Central memory CD4-positive, alpha-beta T cell (primary cell): ENCODE measurements at places on chromosomes 12 and 14.

GRCh38 chr12:46509135-46509534 is 136.6 kb upstream of the SLC38A2 start:
- DNase-seq = no peak

DNA sequence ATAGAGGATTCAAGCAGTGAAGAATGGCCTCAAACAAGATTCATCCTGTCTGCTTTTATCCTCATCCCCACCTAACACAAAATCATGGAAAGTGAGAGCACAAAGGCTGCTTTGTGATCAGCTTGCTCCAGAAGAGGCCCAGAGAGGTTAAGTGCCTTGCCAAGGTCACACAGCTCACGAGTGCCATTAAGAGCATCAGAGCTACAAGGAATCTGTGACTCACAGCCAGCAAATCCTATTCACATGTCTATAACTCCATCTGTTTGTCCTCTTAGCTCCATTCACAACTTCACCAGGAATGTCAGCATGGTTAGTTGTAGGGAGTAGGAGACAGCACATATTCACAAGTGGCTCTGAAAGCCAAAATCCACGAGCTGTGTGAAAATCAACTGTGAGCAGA is 79.8 kb downstream of the TTC9 start:
- DNase-seq = no peak

- DNase-seq = no peak
Observed at GRCh38 chr12:105219261-105220028, 16.5 kb downstream of the APPL2 start.

DNA sequence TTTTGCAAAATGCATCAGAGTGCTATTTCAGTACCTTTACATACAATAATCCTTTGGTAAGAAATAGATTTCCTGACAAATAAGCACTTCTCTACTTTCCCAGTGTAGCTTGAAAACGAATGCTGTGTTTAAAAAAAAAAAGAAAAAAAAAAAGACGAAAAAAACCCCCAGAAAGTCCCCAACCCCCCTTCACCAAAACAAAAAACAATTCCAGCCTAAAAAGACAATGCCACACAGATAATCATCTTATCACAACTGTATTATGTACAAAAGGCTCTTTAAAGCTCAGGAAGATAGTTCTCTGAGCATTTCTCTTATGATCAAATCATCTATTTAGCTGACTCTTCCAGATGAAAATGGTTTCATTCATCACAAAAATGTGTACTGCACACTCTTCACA is 1.6 kb downstream of the FERMT2 start:
- DNase-seq = no peak

DNA sequence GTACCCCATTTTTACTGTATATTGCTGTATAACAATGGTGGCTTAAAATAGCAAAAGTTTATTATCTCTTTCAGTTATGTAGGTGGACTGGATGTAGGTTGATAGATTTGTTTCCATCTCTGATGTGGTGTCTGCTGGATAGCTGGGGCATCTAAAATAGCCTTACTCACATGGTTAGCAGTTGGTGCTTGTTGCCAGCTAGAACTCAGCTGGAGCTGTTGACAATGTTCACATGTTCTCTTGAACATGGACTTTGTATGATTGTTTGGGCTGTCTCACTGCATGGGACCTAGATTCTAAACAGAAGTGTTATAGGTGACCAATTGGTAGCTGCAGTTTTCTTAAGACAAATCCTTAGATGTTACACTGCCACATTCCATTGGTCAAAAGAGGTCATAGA is 126.9 kb downstream of the GPHN start:
- DNase-seq = no peak

DNA sequence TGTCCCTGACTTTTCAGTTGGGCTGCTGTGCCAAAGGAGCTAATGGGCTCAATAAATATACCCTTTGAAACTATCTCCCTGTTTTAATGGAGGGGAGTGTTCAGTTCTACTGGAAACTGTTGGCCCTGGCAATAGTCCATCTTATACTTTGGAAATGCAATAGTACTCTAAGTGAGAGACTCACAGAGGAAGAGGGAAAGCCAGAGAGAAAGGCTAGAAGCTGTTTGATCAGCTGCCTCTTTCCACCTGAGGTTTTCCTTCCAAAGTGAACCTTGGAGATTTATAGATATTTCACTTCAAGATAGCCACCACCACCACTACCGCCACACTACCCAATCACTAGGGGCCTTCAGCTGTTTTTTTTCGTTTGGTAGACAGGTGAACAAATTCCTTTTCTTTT is 93.6 kb upstream of the CCDC91 start:
- no peak for DNase-seq

GRCh38 chr12:131250028-131250950 is 296.6 kb downstream of the ADGRD1 start:
- DNase-seq = no peak

- no peak for DNase-seq
Observed at GRCh38 chr12:57896434-57897201, 44.7 kb upstream of the ATP23 start.

GRCh38 chr14:23335623-23336022 is 14.4 kb downstream of the PABPN1 start:
- DNase-seq = no peak

DNA sequence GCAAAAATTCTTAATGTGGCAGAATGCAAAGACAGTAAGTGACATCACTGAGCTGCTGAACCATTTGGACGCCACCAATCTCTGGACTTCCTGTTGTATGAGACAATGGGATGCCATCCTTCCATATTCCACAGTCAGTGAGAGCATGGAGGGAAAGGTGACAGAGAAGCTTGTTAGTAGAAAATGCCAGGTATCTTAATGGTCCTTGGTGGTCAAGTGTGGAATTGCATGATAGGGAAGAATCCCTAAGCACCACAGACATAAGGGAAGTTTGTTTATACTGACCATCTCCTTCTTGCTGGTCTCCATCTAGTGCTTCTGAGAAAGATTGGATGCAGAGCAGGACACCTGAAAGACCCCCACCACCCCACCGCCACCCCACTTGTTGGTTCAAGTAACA is 1410.0 kb upstream of the TMEM132C start:
- no peak for DNase-seq

GRCh38 chr12:49923880-49924556 is 20.3 kb upstream of the FAIM2 start:
- DNase-seq = no peak

- no peak for DNase-seq
Observed at GRCh38 chr12:27331927-27332324, 710 bp upstream of the BMAL2 start.

GRCh38 chr12:52207895-52208294 is 16.1 kb upstream of the KRT80 start:
- no peak for DNase-seq

DNA sequence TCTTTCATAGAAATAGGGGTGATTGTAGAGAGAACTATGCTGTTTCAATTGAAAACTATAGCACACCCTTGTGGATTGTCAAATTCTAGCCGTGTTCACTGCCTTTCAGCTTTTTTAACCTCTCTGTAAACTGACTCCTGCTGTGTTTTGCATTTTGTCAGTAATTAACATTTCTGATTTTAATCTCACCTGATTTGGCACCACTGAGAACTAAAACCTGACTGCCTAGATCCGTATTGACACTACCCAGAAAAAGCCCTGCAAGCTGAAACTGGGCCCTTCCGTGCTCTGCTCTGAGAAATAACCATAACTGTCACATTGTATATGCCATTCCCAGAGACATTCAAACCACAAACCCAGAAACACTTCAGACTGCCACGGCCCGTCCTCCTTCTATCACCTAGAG is 26.6 kb upstream of the ETV6 start:
- DNase-seq = no peak

DNA sequence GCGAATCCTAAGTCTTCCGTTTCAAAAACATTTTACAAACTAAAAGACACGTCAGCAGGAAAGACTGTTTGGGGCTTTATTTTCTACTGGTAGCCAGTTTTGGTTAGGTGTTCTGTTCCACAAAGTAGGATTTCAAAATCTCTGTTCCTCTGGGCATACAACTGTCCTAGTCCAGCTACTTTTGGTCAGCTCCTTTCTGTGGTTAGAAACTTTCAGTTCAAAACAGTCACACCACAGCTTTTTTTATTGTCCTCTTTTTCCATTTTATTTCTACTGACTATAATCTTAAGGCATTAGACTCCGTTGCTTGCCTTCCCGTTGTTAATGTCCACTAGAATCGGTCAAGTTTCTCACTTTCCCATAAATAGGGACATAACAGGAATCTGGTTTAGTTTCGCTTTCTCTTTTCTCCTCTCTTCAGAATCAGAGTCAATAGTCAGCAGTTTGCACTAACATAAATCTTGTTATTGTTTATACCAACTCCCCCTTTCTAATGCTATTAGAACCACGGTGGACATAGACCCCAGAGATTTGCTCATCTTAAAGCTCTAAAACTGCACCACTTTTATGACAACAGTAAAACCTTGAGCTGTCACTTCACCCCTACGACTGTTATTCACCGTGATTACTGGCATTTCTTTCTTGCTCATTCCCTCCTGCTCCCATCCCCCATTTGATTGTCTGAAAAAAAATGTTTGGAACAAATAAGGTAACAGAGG is 41.5 kb upstream of the NPAS3 start:
- no peak for DNase-seq

- DNase-seq = no peak
Observed at GRCh38 chr12:53696655-53697331, 20.9 kb upstream of the ATP5MC2 start.

GRCh38 chr12:30652034-30652696 is 43.5 kb downstream of the IPO8 start:
- no peak for DNase-seq

GRCh38 chr12:81146228-81147225 is 68.6 kb downstream of the ACSS3 start:
- DNase-seq = no peak

GRCh38 chr14:75049136-75049535 is 2.1 kb downstream of the MLH3 start:
- DNase-seq = no peak

GRCh38 chr12:124842800-124843510 is 20.7 kb downstream of the SCARB1 start:
- no peak for DNase-seq

DNA sequence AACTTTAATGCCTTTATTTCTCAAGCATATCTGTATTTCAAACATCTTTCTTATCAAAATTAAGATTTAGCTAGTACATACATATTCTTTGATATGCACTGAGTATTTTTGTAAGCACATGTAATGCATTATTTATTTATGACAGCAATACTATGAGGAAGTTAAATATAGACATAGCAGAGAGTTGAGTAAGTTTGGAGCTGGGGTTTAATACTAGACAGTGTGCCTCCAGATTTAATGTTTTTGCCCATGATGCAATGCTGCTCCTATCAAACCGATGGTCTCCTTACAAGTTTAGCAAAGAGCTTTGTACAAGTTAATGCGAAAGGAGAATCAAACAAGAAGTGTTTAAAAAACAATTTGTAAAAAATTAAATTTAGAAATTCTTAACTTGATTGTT is 826.6 kb upstream of the MGAT4C start:
- DNase-seq = no peak

DNA sequence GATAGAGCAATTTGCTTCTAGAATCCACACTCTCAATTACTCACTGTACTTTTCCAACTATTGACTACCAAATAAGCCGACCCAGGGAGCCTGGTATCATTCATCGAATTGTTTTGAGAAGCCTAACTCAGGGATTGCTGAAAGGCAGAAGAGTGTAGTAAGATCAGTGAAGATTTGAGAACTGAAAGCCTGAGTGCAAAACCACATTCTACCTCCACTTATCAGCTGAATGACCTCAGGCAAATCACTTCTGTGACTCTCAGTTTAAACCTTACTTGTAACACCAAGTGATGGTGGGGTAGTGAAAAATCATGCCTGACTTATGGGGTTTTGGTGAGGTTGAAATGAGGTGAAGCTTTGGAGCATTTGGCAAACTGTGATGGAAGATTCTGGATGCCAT is 126.1 kb upstream of the MAX start:
- no peak for DNase-seq

- DNase-seq = no peak
Observed at GRCh38 chr12:113465808-113466453, 5.7 kb downstream of the LHX5 start.

DNA sequence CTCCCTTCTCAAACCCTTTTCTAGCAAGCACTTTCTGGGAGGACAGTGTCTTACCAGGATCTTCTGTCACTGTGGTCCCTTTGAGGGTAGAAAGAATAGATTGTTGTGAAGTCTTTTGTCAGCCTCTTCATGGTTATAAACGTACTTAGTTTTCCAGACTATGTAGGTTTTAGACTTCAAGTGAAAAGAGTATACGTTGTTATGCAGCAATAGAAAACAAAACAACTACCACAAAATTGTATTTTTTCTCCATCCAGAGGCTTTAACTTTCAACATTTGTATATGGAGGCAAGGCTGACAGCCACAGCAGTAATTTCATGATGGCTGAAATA is 23.7 kb downstream of the PRKCH start:
- DNase-seq = no peak

DNA sequence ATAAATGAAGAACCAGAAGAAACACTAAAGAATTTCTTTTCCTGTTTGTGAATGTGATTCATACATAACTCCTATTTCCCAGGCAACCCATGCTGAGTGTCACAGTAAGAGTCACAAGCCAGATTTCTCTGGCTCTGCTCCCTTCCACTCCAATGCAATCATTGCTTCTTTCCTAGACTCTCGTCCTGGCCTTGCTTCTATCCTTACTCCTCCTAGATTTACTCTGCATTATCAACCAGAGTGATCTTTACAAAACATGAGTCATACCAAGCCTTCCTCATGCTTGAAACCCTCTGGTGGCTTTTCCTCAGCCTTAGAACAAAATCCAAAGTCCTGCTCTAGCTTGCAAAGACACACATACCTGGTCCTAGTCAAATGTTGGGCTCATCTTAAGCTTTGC is 13.3 kb downstream of the IL22 start:
- DNase-seq = no peak

- no peak for DNase-seq
Observed at GRCh38 chr14:74570696-74571095, 41.3 kb downstream of the LTBP2 start.

- DNase-seq = no peak
Observed at GRCh38 chr12:111072299-111072698, 151.9 kb upstream of the MYL2 start.

GRCh38 chr12:124898200-124898922 is 16.1 kb downstream of the UBC start:
- DNase-seq = peak; percentile 62

DNA sequence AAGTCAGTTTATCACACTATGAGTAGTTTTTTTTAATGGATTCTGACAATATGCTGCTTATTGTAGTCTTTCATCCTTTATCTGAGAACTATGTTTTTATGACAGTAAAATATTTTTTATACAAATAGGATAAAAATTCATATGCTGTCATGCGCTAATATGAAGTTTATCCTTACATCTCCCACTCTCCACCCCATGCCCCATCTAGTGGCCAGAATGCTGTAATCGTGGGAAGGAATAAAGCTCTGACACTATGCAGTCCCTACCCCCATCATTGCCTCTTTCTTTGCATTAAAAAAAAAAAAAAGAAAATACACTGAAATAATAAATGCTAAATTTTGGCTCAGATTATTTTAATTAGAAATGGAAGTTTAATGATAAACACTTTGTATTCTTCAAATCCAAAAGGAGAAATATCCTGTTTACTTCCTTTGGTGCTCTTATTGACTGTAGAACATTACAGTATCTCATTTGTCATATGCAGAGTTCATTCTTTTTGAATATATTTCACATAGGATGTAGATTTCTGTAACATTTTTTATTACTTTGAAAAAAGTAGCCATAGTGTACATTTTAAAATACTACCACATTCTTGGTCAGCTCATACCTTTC is 145.9 kb upstream of the SLCO1C1 start:
- DNase-seq = no peak
